Stimulated activated CD4-positive, alpha-beta T cell treated with anti-CD3 and anti-CD28 coated beads, TNF-alpha, amount 100 ng/mL, for 24 hours (primary cell): ENCODE measurements at places on chromosomes 12 and 14.

DNA sequence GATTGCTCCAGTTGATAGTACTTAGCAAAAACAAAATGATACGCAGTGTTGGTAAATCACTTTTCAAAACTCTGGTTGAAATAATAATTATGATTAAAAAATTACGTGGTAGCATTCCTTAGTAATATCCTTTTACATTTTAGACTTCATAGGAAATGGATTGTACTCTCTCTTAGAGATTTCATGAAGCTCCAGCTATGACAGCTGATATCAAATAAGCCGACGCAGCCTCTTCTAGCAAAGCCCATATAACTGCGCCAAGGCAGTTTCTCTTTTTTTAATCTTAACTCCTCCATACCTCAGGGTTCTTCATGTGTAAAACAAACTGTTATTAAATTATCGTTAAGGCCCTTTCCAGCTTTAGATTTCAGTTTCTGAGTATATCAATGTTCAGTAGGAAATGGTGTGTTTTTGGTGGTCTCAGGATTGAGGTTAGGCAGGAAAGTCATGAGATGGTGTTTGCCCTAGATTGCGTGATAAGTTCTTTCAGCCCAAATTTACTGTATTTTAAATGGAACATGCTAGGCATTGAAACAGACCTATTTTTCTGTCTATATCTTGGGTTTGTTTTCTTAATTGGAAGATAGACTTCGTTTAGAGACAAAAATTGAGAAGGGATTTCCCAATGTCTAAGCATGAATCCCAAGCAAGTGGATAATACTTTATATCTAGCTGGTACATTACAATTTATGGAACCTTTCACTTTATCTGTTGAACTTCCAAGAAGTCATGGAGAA, 902 bp upstream of the CFL2 start:
- DNase-seq, result no peak

DNA sequence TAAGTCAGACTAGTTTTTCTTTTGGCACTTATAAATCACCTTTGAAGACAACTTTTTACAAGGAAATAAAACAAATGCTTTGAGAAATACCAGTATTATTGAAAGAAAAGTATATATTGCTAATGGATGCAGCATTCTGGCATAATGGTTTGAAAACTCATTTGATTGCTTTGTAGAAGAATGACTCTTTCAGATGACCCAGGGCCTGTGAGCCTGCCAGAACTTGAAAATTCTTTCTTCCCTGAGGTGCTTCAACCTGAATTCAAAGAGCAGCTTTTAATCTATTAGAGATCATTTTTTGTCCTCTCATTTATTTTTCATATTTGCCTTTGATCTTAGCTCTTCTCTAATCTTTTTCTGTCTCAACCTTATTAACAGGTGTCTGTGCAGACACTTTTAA, 87.4 kb downstream of the LRRK2 start:
- DNase-seq, result no peak

GRCh38 chr14:94001016-94001415, 3.9 kb downstream of the CCDC197 start:
- no peak for DNase-seq

DNA sequence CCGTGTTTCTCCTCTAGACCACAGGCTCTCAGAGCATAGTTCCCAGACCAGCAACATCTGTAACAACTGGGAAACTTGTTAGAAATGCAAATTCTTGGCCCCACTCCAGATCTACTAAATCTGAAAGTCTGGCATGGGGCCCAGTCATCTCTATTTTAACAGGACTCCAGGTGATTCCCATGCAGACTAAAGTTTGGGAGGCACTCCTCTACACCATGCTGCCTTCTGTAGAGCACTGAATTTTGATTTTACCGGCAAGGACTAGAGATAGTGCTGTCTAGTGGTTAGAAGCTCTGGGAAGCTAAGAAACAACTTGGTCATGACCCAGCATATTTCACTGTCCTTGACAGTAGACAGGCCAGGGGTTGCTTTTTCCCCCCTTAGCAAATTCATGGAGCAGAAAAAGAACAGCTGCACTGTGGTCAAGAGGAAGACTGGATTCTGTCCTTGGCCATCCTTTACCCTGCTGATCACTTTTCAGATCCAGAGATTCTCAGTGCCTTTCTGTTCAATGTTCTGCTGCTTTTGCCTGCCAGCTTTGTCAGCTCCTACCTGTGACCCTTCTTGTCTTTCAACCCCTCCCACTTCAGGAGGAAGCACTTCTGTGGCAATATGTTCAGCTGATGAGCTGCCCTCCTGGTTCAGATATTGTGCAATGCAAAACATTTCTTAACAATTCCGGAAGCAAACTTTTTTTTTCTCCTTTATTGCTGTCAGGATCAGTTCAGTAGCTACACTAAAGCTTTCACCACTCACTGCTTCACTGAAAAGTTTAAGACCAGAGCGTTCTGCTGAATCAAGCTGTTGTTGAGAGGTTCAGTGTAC, 133.8 kb upstream of the NUDT4 start:
- DNase-seq, result no peak

- no peak for DNase-seq
These were observed 53.4 kb downstream of the PRMT8 start for GRCh38 chr12:3544296-3544965.

DNA sequence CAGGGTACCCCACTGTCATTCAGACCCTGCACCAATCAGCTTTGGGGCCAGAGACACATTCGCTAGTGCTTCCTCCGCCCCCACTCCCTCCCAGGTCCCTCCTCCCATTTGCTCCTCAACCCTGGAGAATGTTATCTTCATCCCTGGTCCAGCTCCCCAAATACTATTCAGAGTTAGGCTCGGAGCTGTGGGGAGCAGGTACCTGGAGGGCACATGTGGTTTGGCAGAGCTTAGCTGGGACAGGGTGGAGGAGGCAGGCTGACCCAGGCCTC, 19.5 kb downstream of the VSX2 start:
- no peak for DNase-seq

DNA sequence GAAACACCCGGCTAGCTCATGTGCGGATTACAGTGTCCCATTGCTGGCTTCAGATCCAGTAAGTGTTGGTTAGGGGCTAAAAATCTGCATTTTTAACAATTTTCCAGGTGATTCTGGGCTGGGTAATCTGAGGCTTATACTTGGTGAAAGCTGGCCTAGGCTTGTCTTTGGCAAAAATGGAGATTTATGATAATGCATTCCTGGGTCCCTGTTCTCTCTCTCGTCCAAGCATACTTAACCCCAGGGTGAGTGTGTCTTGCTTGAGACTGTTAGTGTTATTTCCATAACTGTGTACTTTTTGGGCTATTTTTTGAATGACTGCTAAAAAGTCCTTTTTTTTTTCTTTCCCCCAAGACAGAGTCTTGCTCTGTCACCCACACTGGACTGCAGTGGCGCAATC, 43.2 kb downstream of the SNAPC1 start:
- no peak for DNase-seq

DNA sequence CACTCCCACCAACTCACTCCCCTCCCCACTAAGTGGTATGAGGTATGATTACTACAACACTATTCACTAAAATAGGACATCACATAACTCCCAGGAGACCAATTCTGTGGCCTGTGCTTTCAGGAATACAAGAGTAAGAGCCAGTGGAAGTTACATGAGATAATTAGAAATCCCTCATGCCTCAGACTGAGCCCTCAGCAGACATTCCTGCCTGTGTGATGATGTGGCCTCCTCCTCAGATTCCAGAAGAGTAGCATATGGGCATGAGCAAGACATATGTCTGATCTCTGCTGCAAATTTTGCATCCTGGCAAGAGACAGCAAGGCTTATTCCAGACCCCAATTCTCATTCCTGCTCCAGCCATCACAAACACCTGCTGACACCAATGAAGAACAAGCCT, 46.0 kb upstream of the BMP4 start:
- DNase-seq, result no peak

- DNase-seq, result no peak
These were observed 11.3 kb upstream of the SLC41A2 start for GRCh38 chr12:104969343-104969742.

- no peak for DNase-seq
These were observed 341.2 kb downstream of the AEBP2 start for GRCh38 chr12:19780460-19780859.

GRCh38 chr12:123908884-123909725, 63.5 kb downstream of the CCDC92 start:
- DNase-seq, result no peak

GRCh38 chr12:15152456-15152855, 68.8 kb downstream of the RERG start:
- DNase-seq, result no peak

DNA sequence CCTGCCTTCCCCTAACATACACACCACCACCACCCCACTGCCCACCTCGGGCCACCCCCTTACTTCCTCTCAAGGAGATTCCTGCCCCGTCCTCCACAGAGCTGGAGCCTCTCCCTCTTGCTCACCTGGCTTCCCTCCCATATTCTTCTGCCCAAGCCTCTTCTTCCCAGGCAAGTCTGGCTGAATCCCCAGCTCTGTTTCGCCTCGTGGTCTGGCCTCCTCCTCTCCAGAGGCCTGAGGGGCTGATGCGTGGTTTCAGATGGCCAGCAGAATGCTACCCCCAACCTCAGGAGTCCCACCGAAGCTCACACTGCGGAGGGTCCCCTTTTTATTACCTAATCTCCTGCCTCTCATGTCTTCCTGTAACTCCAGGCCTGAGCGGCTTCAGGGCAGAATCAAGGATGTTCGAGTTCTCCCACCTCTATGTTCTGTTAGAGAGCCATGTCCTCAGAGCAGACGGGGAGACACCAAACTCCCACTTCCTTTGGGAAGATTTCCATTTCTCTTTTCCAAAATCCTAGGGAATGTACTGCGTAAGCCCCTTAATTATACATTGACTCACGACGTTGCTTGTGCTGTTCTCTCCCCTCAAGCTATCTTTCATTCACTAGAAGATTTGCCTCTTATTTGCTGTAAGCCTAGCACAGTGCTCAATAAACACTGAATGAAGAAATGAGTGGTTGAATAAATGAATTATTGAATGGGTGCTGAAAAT, 33.9 kb upstream of the LTBP2 start:
- DNase-seq, result no peak

DNA sequence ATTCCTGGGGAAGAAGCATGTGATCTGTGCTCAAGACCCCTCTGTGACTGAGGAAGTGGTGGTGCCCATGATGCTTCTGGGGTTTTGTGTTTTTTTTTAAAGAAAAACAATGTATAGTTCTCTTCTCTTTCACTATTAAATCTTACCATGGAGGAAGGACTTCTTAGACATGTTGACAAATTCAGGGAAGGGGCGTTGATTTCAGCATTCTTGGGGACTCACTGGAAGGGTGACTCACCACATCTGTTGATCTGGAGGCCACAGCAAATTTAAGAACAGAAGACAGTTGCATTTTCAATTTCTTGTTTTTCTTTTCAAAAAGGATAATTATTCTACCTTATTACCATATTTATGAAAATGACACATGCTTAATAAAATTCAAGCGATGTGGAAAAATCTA, 152.9 kb upstream of the RTL1 start:
- DNase-seq, result no peak

DNA sequence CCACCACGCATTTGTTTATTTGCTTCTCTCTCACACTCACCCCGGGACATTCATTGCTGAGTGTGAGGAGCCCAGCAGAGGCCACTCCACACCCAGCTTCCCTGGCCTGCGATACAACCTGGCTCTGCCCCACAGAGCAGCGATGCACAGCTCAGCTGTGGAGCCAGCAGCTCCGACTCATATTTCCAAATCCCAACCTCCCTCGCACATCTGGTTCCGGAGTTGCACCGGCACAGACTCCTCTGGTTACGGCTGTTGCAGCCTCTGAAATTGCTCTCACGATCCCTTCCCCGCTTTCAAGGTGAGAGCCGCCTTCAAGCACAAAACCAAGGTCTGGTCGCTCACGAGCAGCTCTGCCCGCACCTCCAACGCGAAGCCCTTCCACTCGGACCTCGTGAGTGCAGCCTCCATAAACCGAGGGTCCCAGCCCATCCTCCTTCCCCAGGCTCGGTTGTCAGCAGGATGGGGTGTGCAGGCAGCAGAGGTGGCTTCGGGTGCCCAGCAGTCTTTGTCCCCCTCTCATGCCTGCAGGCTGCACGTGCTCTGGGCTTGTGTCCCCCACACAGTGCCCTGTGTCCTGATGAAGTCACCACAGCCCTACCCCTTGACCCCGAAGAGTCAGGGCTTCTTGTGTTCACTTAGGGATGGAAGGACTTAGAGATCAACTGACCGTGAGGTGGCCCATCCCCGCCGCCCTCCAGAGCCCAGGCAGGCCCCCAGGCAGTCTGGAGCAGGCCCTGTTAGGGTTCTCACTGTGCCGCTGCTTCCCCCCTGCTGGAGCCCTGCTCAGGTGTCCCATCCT, 184.3 kb downstream of the ADGRD1 start:
- no peak for DNase-seq

- DNase-seq, result no peak
These were observed 40.8 kb downstream of the SPATA7 start for GRCh38 chr14:88426271-88426670.

GRCh38 chr12:109462868-109463692, 14.0 kb downstream of the KCTD10 start:
- DNase-seq, result no peak

DNA sequence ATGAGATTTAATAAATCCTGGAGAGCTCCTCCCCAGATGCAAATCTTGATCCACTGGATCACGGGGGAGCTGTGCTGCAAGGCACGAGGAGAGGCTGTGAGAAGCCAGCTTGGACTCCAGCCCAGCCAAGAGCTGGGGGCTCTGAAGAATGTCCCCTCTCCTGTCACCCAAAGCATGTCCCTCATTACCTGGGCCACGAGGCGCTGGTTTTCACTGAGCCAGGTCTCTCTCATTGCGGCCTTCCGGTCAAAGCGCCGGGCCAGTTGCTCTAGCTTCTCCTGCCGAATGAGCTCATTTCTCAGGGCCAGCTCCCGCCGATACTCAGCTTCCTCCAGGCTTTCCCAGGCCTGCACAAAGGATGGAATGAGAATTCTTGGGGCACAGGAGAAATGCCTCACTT, 83.3 kb downstream of the SPTB start:
- no peak for DNase-seq

- no peak for DNase-seq
These were observed 229.4 kb downstream of the ZFP36L1 start for GRCh38 chr14:68563251-68564131.

GRCh38 chr12:84585776-84586395, 326.7 kb downstream of the SLC6A15 start:
- DNase-seq, result no peak

DNA sequence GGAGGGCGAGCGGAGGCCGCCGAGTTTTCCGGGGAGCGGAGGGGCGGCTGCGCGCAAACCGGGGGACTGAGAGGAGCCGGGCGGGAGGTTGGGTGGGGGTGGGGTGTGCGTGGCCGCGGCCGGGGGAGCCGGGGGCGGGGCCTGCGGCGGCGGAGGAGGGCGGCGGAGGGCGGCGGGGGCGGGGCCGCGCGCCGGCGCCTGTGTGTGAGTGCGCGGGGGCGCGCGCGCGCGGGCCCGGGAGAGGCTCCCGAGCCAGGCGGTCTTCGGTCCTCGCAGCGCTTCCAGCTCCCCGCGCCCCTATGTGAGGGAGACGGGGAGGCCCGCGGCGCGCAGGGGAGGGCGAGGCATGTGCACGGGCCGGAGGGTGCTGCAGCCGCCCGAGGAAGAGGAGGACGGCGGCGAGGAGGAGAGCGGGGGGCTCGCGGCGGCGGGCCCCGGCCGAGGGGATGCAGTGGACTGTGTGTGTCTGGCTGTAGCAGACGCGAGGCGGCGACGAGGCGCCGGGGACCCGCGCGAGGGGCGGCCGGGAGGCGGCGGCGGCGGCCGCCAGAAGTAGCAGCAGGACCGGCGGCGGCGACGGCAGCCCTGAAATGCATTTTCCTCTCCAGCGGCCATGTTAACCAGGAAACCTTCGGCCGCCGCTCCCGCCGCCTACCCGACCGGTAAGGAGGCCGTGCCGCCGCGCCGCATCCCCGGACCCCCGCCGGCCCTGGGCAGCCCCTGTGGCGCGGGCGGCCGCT, at the start of gene DYRK2:
Gene DYRK2 (plus strand): TSS at position 225 of the 740 bp plus-strand sequence. CDS start 389 bp downstream, at position 614.
- DNase-seq, result peak; percentile 67
